Osteocyte (in vitro differentiated cells): ENCODE measurements at places on chromosomes 12 and 14. TPM values are rescaled to one million over a fixed set of nuclear protein-coding genes. Genes with fewer than 3 reads are reported as not detected.

DNA sequence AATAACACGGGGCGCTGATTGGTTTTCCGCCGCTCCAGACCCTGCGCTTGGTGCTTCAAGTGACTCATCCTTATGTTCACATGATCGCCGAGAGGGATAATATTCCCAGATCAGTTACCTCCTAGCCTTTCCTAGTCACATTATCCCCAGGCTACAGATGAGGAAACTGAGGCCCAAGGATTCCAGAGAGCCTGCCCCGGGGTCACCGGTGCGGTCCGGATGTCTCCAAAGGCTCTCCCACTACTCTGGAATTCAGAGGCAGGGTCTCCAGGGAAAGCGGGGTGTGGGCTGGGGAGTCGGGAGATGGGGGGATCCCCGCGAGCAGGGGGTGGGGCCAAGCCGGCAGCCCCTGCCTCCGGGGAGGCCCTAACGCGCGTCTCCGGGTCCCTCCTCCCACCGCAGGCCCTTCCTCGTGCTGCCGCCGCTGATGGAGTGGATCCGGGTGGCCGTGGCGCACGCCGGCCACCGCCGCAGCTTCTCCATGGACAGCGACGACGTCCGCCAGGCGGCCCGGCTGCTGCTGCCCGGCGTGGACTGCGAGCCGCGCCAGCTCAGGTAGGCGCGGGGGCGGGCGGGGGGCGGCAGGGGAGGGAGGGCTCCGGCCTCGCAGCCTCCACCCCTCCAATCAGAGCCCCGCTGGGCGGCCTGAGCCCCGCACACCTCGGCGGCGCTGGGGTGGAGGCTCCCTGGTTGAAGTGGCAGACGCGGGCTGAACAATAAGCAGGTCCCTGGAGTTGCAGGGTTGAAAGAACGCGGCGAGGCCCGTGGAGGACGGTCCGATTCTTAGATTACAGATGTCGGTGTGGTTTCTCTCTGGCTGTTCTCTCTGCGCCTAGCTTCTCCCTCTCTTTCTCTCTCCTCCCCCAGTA is 104.6 kb upstream of the PWP1 start:
- H3K4me1 ChIP-seq, result peaks cover 2% of the 10 kb centered on the region
- H3K27ac ChIP-seq, result no peak overlapping the region
- H3K27me3 ChIP-seq, result peaks cover 9% of the 10 kb centered on the region
- no peaks in the 10 kb centered on the region for H3K36me3 ChIP-seq
- no peak for DNase-seq

DNA sequence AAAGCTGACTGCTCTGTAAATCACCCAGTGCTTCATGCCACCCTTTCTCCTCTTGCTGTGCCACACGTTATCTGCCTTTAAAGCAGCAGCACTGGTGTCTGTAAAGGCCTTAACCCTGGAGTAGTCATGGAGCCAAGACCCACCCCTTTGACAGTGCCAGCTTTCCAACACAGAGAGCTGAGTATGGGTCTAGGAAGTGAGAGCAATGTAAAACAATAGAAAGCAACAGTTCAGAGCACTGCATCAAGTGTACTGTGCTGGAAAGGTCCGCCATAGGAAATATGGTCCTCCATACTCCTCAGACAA is 139.5 kb downstream of the DAD1 start:
- no peak for DNase-seq
- H3K27me3 ChIP-seq, result peaks cover 11% of the 10 kb centered on the region
- H3K27ac ChIP-seq, result no peak overlapping the region
- H3K4me1 ChIP-seq, result peaks cover 12% of the 10 kb centered on the region

DNA sequence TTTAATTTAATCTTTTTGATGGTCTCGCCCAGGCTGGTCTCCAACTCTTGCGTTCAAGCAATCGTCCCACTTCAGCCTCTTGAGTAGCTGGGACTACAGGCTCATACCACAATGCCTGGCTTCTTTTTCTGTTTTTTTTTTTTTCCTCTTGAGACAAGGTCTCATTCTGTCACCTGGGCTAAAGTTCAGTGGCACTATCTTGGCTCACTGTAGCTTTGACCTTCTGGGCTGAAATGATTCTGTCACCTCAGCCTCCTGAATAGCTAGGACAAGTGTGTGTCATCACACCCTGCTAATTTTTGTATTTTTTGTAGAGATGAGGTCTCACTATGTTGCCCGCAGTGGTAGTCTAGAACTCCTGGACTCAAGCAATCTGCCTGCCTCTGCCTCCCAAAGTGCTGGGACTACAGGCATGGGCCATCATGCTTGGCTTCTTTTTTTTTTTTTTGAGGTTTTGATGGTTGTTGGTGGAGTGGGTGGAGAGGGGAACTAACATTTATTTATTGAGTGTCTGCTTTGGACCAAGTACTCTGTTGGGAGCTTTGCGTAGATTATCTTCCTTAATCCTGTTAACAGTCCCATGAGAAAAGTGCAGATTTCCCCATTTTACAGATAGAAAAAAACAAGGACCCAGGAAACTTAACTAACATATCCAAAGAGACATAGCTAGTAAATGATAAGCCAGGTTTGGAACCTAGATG is 102.0 kb downstream of the DIP2B start:
- H3K36me3 ChIP-seq, result peaks cover 5% of the 10 kb centered on the region
- H3K4me1 ChIP-seq, result peaks cover 42% of the 10 kb centered on the region
- DNase-seq, result no peak

The ENO2 gene
- 21.5 and 24.1 TPM in 2 replicates for total RNA-seq

The COCH gene
- total RNA-seq, result 4.8 and 6.0 TPM in 2 replicates

The MRPS35 gene
- 30.6 and 31.0 TPM in 2 replicates for total RNA-seq

The CAPZA3 gene
- not detected in 2 replicates for total RNA-seq

The NFKBIA gene
- total RNA-seq, result 57.2 and 58.9 TPM in 2 replicates

The STYK1 gene
- total RNA-seq, result 0.48 TPM in 1 of 2 replicates, not detected in the other

The CMTM5 gene
- not detected in 2 replicates for total RNA-seq
